Endothelial cell of umbilical vein (primary cell): ENCODE measurements at places on chromosomes 5 and 9. TPM values are rescaled to one million over a fixed set of nuclear protein-coding genes. Genes with fewer than 3 reads are reported as not detected.

LCN2 gene
- total RNA-seq: not detected in 2 replicates

ZNF608 gene
- 29.8 and 33.6 TPM in 2 replicates for total RNA-seq

FCN2 gene
- total RNA-seq: not detected in 2 replicates

STK32A gene
- total RNA-seq: not detected in 2 replicates

DOCK8 gene
- 1.3 and 12.0 TPM in 2 replicates for total RNA-seq

CARTPT gene
- total RNA-seq: not detected in 2 replicates

SLC6A18 gene
- not detected in 2 replicates for total RNA-seq

ANKRD34B gene
- total RNA-seq: not detected in 2 replicates

SCGB3A2 gene
- not detected in 2 replicates for total RNA-seq

WDR70 gene
- total RNA-seq: 33.1 and 37.3 TPM in 2 replicates

LMX1B gene
- total RNA-seq: not detected in 2 replicates

PDE6A gene
- not detected in 2 replicates for total RNA-seq

DBH gene
- total RNA-seq: not detected in 2 replicates

TMEM167A gene
- 64.4 and 69.4 TPM in 2 replicates for total RNA-seq

OTULINL gene
- total RNA-seq: 0.37 and 0.42 TPM in 2 replicates

PCDHB7 gene
- 0.27 and 0.48 TPM in 2 replicates for total RNA-seq

CDX1 gene
- not detected in 2 replicates for total RNA-seq

MLANA gene
- not detected in 2 replicates for total RNA-seq

PCDHA1 gene
- not detected in 2 replicates for total RNA-seq

HRCT1 gene
- 1.2 and 5.2 TPM in 2 replicates for total RNA-seq

PCDHB2 gene
- 0.23 and 0.58 TPM in 2 replicates for total RNA-seq

RFESD gene
- total RNA-seq: 1.1 and 2.0 TPM in 2 replicates

BAAT gene
- not detected in 2 replicates for total RNA-seq

GFI1B gene
- not detected in 2 replicates for total RNA-seq

TERT gene
- total RNA-seq: not detected in 2 replicates

IRGM gene
- not detected in 2 replicates for total RNA-seq

SLC34A3 gene
- not detected in 2 replicates for total RNA-seq

PCDHGA1 gene
- 0.22 and 0.30 TPM in 2 replicates for total RNA-seq

CBY3 gene
- not detected in 2 replicates for total RNA-seq

PPP3R2 gene
- not detected in 2 replicates for total RNA-seq

IFNA21 gene
- total RNA-seq: not detected in 2 replicates

PCDHGA3 gene
- total RNA-seq: 1.1 and 1.2 TPM in 2 replicates

GRIN3A gene
- not detected in 2 replicates for total RNA-seq

SLC25A48 gene
- not detected in 2 replicates for total RNA-seq

ISOC1 gene
- 20.7 and 21.4 TPM in 2 replicates for total RNA-seq

PCDHAC2 gene
- total RNA-seq: 0.90 and 1.00 TPM in 2 replicates

BTNL9 gene
- total RNA-seq: 0.13 TPM in 1 of 2 replicates, not detected in the other

SH3PXD2B gene
- total RNA-seq: 66.3 and 71.8 TPM in 2 replicates

MYOZ3 gene
- total RNA-seq: 1.1 and 1.2 TPM in 2 replicates

CCDC180 gene
- total RNA-seq: 2.5 and 4.5 TPM in 2 replicates

HABP4 gene
- 11.1 and 11.7 TPM in 2 replicates for total RNA-seq

POMT1 gene
- total RNA-seq: 39.1 and 44.7 TPM in 2 replicates

REEP2 gene
- total RNA-seq: 4.0 and 4.4 TPM in 2 replicates

APBA1 gene
- total RNA-seq: 11.3 and 11.4 TPM in 2 replicates
